ENCODE measurements at places on chromosomes 7 and 10.

GRCh38 chr10:2933924-2934323 is 133.4 kb upstream of the PFKP start:
- DNase-seq = no peak

DNA sequence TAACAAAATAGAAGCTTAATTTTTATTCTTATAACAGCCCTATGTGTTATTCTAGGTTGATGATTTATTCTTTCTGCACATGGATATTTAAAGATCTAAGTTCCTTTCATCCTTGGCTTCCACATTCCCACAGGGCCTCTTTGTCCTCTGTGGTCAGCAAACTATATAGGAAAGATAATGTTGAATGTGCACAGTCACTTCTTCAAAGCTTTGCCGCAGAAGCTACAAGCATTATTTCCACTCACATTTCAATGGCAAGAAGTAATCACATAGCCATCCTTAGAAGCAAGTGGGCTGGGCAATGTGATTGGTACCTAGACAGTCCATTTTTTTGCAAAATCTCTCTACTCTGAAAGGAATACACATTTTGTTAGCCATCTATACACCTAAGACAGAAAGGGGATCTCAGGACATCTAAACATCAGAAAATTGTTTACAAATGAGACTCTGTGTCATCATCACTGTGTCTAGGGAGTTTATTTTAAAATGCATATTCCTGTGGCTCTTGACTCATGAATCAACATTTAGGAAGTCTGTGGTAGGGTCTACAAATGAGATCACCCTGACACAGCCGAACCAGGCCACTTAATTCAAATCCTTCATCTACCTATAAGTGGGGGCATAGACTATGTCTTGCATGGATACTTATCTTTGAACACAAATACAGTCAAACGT is 1060.5 kb downstream of the XPNPEP1 start:
- no peak for DNase-seq

DNA sequence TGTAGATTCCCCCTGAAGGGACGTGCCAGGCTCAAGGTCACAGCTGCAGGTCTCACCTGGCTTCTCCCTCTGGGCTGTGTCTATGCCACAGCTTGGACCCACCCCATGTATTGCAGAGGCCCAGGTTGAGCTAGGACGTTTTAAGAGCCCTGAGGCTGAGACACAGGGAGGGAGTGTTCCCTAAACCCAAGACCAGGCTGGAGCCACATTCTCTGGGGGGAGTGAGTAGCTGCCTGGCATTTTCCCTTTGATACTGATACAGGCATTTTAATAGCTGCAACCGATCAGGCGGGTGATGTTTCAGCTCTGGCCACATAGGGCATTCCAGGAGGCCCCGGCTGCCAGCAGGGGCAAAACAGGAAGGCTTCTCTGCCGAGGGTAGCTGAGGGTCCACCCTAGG is 13.4 kb downstream of the COL13A1 start:
- no peak for DNase-seq

GRCh38 chr10:43181146-43181545 is 42.9 kb downstream of the CSGALNACT2 start:
- no peak for DNase-seq
